ENCODE measurements at places on chromosomes 7 and 10.

DNA sequence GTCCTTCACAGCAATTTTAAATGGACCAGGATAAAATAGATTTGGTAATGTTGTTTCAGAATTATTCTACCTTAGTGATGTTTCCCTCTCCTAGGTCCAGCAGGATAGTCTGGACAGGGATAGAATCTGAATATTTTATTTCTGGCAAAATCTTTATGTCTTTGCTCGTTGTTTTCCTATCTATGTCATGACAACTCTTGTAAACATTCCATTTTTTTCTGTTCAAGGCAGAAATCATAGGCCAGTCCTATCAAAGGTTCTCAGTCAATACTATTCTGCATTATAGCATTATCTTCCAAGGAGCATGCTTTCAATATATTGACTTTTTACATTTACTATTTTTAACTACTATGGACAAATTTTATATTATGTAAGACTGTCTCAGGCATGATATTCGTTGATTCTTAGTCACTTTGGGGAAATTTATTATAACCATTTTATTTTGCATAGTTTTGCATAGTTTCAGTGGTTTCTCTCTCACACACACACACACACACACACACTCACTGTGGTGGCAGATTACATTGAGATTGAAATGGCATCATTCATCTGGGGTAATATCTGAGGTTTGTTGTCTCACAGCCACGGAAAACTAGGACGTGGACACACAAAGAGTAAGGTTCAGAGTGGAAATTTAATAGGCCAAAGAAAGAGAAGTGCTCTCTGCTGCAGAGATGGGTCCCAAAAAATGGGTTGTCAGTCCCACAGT is 17.2 kb downstream of the TAS2R60 start:
- no peak for DNase-seq

- DNase-seq = no peak
Measured at GRCh38 chr10:114357515-114357996, 46.7 kb downstream of the AFAP1L2 start.

DNA sequence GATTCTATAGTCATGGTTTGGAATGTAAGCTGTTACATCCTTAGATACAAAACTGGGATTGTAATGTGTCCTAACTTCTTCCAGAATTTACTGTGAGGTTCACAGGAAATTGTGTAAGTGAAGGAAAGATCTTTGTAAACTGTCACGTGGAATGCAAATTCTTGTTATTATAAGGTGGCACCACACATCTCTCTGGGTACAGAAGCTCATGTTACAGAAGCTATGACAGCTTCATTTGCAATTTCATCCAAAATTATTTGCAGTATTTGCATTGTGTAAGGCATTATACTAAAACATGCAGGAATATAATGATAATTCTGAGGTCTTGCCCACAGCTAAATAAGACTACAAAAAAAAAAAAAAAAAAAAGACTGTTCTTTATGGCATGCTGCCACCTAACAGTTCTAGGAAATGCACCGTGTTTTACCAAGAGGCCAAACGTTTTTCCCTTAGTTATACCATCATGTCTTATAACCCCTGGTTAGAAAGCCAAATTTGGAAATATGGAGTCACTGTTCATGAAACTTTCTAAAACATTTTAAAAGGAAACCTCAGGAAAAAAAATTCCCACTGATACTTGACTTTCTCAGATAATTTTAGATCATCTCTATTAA is 17.6 kb downstream of the MINDY3 start:
- no peak for DNase-seq

DNA sequence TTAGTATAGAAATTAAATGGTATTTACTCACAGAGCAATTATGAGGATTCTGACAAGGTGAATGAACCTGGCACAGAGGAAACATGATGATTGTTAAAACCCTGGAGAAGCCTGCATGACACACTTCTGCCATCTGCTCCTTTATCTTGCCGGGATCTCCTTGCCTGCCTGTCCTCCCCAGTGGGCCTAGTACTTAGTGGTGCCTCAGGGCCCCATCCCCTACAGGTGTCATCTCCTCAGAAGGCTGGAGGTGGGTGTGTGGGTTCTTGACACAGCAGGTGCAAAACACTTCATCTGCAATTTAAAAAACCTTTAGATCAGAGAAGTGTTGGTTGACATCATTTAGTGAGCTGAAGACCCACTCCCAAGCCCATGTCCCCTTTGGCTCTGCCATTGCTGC is 261.2 kb downstream of the ADRA2A start:
- no peak for DNase-seq

DNA sequence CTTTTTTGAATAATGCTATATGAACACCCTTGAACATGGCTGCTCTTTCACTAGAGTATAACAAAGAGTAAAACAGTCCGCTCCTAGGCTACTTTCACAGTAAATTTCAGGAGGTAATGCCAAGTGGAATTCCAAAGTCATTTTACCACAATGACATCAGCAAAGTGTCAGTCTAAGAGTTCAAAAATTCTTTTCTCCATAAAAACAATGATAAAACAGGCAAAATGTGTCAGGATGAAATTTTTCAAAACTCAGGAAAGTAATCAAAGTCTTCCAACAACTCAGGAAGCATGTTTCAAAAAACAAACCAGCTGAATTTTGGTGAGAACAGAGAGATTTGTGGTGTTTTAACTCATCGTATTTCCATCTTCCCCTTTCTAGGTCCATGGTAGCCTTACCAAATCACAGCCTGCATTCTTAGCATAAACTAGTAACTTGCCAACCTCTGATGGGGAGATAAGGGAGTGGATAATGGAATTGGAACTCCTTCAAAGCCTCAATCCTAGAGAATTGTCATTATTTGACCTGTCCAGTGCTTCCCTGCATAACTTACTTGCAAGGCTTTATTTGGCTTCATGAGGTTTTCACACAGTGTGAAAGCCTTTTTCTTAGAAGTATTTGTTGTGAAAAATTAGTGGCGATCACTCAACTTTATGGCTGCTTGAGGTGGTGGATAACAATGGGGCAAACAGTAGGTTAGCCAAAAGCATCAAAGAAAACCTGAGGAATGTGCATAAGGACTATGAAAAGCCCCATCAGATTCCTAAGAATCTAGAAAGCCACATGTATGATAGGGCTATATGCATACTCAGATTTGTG is 302.7 kb downstream of the HDAC9 start:
- DNase-seq = no peak

- DNase-seq = no peak
Measured at GRCh38 chr7:142405122-142405765, 147.4 kb upstream of the PRSS58 start.

DNA sequence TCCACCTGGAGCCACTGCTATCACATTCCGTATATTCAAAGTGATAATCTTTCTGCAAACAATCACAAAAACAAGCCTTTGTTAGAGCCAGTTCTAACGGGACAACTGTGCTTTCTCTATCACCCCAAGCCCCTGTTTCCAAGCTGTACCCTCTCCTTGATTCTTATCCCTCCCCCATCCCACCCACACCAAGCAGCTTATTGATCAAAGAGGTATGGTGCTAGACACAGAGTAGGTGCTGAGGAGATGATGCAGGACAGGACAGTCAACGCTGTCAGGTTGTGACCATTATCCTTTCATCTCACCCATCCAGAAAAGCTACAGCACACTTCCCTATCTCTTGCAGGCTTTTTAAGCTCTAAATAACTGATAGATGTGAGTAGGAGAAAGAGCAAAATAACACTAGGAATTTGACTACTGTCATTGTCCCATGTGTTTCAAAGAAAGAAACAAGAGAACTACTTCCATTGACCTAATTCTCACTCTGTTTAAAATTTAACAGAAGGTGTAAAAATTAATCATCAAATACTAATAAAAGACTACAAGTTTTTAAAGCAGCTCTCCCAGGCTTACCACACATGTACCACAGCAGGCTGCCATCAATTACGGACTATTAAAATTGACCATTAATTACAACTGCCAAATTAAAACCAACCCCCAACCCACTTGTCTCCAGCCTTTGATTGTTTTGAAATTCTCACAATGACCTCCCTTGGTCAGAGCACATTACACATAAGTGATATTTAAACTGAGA is 94.3 kb downstream of the ELAPOR2 start:
- DNase-seq = no peak

- DNase-seq = no peak
Measured at GRCh38 chr10:33195608-33196376, 138.7 kb downstream of the NRP1 start.

DNA sequence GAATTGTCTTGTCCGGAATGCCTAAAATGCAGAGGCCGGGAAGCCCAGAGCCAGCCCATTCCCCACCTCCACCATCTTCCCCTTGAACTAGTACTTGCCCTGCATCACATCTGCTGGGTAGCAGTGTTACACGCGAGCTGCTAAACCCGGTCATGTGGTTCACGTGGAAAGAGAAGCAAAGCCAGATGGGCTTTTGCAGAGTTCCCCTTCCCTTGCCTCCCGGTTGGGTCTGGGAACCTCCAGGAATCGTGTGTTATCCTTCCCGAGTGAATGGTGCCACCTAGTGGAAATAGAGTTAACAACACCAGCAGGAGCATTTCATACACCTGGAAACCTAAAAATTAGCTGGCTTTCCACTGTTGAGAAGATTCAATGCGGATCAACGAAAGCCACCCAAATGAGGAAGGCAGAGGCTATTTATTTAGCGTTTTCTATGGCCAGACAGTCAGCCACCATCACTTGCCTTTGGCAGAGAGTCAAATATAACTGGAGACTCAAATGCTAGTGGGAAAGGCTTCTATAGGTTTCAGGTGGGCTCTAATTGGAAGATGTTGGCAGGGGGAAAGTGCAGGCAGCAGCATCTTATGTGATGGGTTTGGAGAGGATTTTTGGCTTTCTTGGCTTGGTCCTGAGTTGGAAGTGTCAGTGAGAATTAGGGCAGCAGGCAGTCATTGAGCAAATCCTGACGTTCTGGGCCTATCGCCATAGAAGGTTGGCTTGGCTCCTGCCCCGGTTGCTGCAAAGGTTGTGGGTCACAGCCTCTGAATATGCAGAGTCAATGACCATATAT is 12.9 kb upstream of the DENND2A start:
- DNase-seq = no peak

All from stimulated activated CD8-positive, alpha-beta memory T cell treated with anti-CD3 and anti-CD28 coated beads, Interleukin-15, amount 100 ng/mL, for 24 hours (primary cell).